Melanocyte of skin (primary cell): ENCODE measurements at places on chromosomes 4 and X. TPM values are rescaled to one million over a fixed set of nuclear protein-coding genes. Genes with fewer than 3 reads are reported as not detected.

Gene PHOX2B
- total RNA-seq = not detected in 2 replicates

Gene LNX1
- 0.36 TPM in 1 of 2 replicates, not detected in the other for total RNA-seq

Gene SSX2B
- not detected in 2 replicates for total RNA-seq

Gene PFKFB1
- total RNA-seq = not detected in 2 replicates

Gene PNMA5
- total RNA-seq = not detected in 2 replicates

Gene CSAG2
- not detected in 2 replicates for total RNA-seq

Gene TLR10
- under 0.01 and 0.36 TPM in 2 replicates for total RNA-seq

Gene TLR2
- under 0.01 and 1.4 TPM in 2 replicates for total RNA-seq

Gene LAMTOR3
- 45.4 and 48.7 TPM in 2 replicates for total RNA-seq

Gene MAGED4
- total RNA-seq = 3.9 and 9.7 TPM in 2 replicates

Gene RASGEF1B
- 1.1 and 1.3 TPM in 2 replicates for total RNA-seq

Gene CENPVL2
- 0.15 TPM in 1 of 2 replicates, not detected in the other for total RNA-seq

Gene EIF2S3
- 164 and 414 TPM in 2 replicates for total RNA-seq

Gene RWDD4
- 14.5 and 22.5 TPM in 2 replicates for total RNA-seq
